HepG2 (cell line): ENCODE measurements at places on chromosomes 11 and 22.

DNA sequence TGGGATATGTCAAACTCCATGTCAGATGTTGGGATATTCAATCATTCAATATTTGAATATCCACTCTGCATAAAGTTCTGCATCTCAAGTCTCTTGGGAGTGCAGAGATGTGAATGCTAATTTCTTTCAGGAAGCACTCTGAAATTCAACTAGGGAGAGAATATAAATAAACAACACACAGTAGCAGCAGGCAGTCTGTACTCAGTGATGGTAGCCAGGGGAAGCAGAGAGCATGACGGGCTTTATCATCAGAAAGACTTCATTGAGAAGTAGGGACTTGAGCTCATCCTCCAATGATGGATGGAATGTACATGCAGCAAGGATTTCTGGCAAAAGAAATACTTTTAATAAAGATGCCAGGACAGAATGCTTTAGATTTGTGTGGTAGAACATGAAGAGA, 9.8 kb upstream of the TEAD1 start:
- no peaks in the 10 kb centered on the region for H3K36me3 ChIP-seq
- no peak for DNase-seq
- peaks cover 9% of the 10 kb centered on the region; the same call in 1 of the 3 replicates for H3K27me3 ChIP-seq
- peaks cover 5% of the 10 kb centered on the region for H3K4me1 ChIP-seq
- no peak overlapping the region for H3K27ac ChIP-seq

DNA sequence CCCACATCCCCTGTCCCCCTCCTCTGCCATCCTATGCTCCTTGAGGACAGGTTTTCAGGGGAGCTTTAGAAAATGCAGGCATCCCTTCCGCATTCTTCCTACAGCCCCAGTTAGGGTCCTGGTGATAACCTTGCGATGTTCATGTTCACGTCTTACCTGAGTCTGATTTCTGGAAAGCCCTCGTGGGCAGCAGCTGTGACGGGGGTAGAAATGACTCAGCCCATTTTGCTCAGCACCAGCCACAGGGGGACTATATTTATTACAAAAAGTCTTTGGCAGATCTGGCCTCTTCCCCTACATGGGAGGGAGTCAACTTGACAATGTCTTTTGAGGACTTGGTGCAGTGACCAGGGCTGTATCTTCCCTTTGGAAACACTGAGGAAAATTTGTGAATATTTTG, 12.3 kb downstream of the PKNOX2 start:
- no peaks in the 10 kb centered on the region; the same call in 1 of the 2 replicates for H3K27me3 ChIP-seq
- H3K4me1 ChIP-seq, result no peaks in the 10 kb centered on the region
- H3K27ac ChIP-seq, result no peak overlapping the region
- H3K36me3 ChIP-seq, result no peaks in the 10 kb centered on the region
- no peak for DNase-seq
- no peak overlapping the region for H3K4me3 ChIP-seq

DNA sequence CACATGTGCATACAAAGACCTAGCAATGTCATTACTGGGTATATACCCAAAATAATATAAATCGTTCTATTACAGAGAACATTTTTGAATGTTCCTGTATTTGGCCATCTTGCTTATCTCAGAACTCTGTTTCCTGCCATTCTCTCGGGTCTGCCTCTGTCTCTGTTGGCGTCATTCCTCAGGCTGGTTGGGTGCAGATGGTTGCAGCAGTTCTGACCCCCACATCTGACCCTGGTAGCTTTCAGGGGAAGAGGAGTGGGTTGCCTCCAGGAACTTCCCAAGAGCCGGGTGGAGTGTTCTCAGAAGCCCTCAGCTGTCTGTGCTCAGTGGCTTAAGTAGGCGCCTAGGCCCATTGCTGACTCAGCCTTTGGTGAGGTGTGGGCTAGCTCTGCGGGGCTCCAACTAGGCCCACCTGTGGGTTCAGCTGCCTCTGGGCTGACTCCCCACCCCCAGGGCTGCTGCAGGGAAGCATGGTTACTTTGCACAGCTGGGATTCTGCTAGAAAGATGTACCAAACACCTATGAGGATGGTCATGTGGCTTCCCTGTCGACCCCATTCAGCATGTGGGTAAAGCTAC, 114.0 kb downstream of the TBC1D22A start:
- no peaks in the 10 kb centered on the region; the same call in none of the 2 replicates for H3K36me3 ChIP-seq
- no peaks in the 10 kb centered on the region for H3K27me3 ChIP-seq
- H3K27ac ChIP-seq, result no peak overlapping the region
- no peak overlapping the region for H3K4me3 ChIP-seq
- DNase-seq, result no peak

DNA sequence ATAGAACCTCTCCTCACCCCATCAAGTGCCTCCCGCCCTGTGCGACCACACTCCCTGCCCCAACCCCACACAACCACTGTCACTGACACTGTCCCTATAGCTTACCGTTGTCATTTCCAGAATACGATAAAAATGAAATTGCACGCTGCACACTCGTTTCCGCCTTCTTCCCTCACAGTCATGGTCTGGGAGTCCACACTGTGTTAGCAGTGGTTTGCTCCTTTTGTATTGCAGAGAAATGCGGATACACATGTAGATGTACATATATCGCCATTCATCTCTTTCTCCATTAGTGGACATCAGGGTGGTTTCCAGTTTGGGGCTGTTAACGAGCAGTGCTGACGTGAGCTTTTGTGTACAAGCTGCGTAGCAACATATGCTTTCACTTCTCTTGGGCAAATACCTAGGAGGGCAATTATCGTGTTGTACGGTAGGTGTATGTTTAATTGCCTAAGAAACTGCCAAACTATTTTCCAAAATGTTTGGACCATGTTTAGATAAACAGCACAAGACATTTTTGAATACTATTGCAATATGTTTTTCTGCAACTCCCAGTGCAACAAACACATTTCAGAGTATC, 59.2 kb upstream of the CD5 start:
- no peak overlapping the region for H3K27ac ChIP-seq
- DNase-seq, result no peak
- peaks cover 42% of the 10 kb centered on the region; the same call in 2 of the 3 replicates for H3K27me3 ChIP-seq
- H3K4me3 ChIP-seq, result no peak overlapping the region
- no peaks in the 10 kb centered on the region for H3K36me3 ChIP-seq

- H3K27ac ChIP-seq, result no peak overlapping the region
- H3K4me1 ChIP-seq, result no peaks in the 10 kb centered on the region
- no peaks in the 10 kb centered on the region for H3K36me3 ChIP-seq
- 0 out of 3 replicates have a peak, but pooled peaks cover 3% of the 10 kb centered on the region for H3K27me3 ChIP-seq
These were observed 43.7 kb upstream of the DRD2 start for GRCh38 chr11:113518716-113519495.

DNA sequence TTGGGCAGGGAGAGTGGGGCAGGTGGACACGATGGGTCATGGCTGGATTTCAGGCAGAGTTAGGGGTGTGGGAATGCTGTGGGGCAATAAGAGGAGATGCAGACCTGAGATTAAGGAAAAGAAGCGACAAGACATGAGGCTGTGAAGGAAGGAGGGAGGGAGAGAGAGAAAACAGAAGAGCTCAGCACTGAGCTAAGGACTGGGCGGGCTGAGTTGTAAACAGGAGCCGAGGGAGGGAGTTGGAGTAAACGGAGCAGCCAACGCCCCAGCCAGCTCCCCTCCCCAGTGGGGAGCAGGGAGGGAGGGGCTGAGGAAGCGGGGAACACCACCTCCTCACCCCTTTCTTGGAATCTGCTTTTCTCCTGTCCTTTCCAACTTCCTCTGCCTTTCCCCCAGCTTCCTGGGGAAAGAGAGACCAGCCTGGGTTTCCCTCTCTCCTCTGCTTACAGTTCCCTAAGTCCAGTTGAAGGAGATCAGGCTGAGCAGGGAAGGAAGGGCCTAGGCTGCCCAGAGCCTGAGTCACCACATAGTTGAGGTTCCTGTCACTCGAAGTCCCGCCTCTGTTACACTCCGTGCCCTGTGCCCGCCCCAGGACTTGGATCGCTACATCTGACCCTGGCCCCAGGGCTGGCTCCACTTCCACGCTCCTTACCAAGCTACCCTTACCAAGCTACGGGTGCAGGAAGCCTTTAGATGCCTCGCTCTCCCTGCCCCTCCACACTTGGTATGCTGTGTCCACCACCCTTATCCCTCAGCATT, 6.7 kb upstream of the AHNAK start:
- H3K4me3 ChIP-seq, result peak overlapping the region; percentile 65
- H3K4me1 ChIP-seq, result peaks cover 99% of the 10 kb centered on the region
- no peak for DNase-seq
- H3K27me3 ChIP-seq, result no peaks in the 10 kb centered on the region
- peak overlapping the region; percentile 82 for H3K27ac ChIP-seq

GRCh38 chr22:48370508-48371325, 1457.0 kb downstream of the BRD1 start:
- no peak overlapping the region for H3K27ac ChIP-seq
- peaks cover 21% of the 10 kb centered on the region for H3K4me1 ChIP-seq
- no peak for DNase-seq
- no peaks in the 10 kb centered on the region for H3K36me3 ChIP-seq
- H3K27me3 ChIP-seq, result peaks cover 53% of the 10 kb centered on the region

DNA sequence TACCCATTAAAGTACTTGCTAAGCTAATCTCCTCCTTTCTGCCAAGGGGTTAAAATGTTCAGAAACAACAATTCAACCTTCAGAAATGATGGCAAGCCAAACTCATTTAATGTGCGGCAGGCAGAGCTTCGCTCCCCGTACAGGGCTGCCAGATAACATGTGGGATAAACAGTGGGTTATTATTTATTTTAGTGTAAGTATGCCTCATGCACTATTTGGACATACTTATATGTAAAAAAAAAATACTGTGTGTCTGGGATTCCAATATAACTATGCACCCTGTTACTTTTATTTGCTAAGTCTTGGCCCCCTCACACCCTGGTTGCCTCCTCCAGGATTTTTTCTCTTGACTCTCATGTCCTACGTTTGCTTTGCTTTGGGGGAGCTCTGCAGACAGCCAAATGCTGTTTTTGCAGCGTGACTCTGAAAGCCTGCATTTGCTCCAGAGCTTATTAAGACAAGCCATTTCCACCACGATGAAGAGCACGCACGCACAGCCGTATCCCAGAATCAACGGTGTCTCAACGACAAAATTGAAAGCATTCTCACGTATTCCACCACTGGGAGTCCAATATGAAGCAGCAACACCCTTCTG, 86.5 kb upstream of the SHANK2 start:
- no peak overlapping the region for H3K4me3 ChIP-seq
- H3K27ac ChIP-seq, result no peak overlapping the region
- peaks cover 55% of the 10 kb centered on the region for H3K27me3 ChIP-seq
- no peaks in the 10 kb centered on the region for H3K36me3 ChIP-seq

DNA sequence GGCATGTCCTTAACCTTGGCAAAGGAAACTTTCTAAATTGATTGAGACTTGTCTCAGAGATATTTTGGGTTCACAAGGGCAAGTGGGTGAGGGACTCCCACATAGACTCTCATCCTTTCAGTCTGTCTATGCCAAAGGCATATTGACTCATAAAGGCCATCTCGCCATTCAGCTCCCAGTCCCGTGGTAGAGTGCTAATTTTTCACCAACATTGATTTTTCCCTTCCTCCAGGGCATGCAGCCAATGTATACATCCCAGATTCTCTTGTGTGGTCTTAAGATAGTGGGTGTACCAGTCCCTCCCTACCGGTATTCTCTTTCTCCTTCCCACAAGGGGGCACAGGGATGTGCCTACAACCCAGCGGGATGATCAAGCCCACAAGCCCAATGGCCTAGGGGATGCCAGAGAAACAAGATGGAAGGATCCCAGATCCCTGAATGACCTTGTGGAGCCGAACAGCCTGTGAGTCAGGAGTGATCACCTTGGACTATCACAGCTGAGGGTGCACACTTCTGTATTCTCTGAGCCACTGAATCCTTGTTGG, 7.9 kb downstream of the C11orf96 start:
- peaks cover 13% of the 10 kb centered on the region; the same call in 2 of the 3 replicates for H3K27me3 ChIP-seq
- H3K27ac ChIP-seq, result no peak overlapping the region
- DNase-seq, result no peak
- H3K36me3 ChIP-seq, result no peaks in the 10 kb centered on the region
- H3K4me3 ChIP-seq, result no peak overlapping the region
- no peaks in the 10 kb centered on the region for H3K4me1 ChIP-seq

DNA sequence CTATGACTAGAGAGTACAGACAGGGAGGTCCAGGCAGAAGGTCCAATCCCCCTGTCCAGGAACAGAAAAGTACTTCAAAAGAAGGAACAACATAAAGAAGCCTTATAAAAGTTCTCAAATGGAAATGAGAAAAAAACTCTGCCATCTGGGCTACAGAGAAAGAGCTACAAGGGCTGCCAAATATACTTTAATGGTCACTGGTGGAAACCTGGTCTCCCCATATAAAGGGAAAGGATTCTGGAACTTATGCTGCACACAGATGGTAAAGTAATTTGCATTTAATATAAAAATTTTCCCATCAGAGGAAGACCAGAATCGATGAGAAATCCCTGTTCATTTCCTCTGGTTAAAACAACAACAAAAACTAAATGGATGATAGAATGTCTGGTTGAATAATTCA, 119.4 kb upstream of the MTMR2 start:
- H3K27me3 ChIP-seq, result no peaks in the 10 kb centered on the region
- no peak overlapping the region for H3K4me3 ChIP-seq
- H3K36me3 ChIP-seq, result peaks cover 11% of the 10 kb centered on the region; the same call in 1 of the 3 replicates
- DNase-seq, result no peak
- H3K27ac ChIP-seq, result no peak overlapping the region
- peaks cover 13% of the 10 kb centered on the region for H3K4me1 ChIP-seq

DNA sequence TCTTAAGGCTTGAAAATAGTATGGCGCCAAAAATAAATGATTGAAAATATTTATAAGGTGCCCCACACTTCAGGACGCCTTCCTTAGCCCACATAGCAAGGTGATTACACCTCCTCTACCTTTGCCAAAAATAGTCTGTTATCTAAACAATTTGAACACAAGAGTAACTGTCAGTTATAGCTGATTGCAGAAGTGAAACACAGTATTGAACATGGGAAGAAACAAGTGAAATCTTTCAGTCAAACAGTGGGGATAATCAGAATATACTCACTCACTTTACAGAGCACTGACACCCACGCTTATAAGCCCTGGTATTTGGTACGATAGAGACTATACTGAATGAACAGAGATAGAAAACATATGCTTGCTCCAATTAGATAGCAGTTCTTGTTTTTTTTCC, 203.1 kb downstream of the RAB38 start:
- no peaks in the 10 kb centered on the region for H3K36me3 ChIP-seq
- no peaks in the 10 kb centered on the region for H3K27me3 ChIP-seq
- no peak for DNase-seq
